ENCODE measurements at places on chromosomes 13 and 19.

DNA sequence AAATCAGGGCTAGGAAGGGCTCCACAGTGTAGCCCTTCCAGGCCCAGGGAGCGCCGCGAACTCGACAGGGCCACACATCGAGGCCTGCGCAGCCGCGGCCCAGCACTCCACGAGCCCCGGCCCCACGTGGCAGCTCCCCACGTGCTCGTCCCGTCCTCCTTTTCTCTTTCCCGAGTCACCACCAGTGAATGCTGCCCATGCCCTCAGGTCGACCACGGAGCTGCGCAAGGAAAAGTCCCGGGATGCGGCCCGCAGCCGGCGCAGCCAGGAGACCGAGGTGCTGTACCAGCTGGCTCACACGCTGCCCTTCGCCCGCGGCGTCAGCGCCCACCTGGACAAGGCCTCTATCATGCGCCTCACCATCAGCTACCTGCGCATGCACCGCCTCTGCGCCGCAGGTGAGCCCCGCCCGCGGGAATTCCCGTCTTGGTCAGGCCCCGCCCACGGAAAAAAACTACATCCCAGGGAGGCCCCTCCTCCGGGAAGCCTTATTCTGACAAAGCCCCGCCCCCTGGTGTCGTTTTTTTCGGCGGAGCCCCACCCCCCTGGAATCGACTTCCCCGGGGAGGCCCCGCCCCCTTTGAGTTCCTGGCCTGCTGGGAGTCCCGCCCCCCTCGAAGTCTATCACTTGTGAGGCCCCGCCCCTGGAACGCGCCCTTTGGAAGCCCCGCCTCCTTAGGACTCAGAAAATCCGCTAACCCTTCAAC lies 7.0 kb downstream of the HIF3A start:
- peak; percentile 77 for DNase-seq

DNA sequence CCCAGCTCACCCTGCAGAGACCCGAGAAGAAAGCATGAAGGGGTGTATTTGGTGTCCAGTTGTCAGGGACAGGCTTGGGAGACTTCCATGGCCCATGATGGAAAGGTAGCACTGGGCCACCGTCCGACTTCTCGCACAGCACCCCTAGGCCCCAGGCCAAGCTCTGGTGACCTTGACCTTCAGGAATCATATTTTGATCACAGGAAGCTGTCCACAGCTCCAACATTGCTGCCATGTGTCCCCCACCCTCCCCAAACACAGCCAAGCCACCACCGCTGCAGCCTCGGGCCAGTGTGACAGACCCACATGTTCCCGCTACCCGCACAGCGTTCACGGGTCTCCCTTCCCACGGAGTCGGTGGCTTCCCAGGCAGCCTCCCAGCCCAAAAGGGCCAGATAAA lies 842 bp upstream of the PTGIR start:
- DNase-seq, result no peak

- DNase-seq, result no peak
Observed at GRCh38 chr13:77184455-77184854, 142.4 kb downstream of the MYCBP2 start.

DNA sequence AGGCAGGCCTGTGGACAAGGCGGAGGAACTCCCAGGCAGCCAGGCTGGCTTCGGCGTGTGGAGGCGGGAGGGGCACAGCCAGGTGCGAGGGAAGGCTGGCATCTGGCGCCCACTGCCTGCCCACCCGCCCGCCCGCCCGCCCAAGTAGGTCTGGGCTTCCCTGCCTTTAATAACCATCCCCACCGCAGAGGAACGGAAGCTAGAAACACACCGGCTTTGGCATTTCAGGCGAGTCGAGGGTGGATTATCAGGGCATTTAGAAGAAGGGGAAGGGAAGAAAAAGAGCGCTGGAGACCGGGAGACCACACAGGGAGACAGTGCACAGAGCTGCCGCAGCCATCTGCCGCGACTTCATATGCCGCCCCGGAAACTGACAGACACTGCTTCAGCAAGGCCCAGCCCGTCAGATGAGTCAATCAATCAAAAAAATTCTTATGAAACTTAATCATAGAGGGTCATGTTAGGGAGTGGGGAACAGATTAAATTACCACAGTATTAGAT lies 199.7 kb downstream of the TSHZ3 start:
- no peak for DNase-seq

GRCh38 chr19:41479757-41480191 lies 36.8 kb downstream of the ERICH4 start:
- peak; percentile 6 for DNase-seq

DNA sequence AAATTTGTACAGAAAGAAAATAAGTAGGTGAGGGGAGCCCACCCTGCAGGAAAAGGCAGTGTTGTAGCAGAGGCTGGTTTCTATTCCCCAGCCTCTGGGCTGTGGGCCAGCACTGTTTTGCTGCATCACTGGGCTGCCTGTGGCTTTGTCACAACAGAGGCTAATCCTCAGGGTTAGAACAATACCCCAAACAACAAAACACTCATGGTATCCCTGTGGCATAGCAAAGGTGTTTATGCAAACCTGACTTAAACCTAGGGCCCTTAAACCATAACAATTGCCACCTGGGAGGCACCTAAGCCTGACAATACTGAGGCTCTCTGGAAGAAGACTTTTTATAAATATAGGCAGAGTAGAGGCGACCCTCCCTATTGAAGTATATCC lies 314.7 kb downstream of the OLFM4 start:
- no peak for DNase-seq

- DNase-seq, result no peak
Observed at GRCh38 chr19:35559281-35559659, 4.2 kb downstream of the ATP4A start.

DNA sequence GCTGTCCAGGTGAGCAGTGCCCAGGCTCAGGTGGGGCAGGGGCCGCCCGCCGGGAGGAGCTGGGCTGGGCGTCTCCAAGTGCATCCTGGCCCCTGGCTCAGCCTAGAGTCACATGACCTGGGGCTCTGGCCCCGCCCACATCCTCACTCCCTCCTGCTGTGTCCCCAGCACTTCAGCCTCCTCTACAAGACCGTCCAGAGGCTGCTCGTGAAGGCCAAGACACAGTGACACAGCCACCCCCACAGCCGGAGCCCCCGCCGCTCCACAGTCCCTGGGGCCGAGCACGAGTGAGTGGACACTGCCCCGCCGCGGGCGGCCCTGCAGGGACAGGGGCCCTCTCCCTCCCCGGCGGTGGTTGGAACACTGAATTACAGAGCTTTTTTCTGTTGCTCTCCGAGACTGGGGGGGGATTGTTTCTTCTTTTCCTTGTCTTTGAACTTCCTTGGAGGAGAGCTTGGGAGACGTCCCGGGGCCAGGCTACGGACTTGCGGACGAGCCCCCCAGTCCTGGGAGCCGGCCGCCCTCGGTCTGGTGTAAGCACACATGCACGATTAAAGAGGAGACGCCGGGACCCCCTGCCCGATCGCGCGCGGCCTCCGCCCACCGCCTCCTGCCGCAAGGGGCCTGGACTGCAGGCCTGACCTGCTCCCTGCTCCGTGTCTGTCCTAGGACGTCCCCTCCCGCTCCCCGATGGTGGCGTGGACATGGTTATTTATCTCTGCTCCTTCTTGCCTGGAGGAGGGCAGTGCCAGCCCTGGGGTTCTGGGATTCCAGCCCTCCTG lies 16.8 kb upstream of the CELF5 start:
- no peak for DNase-seq

GRCh38 chr19:33157906-33158305 lies 26.0 kb downstream of the WDR88 start:
- DNase-seq, result no peak

- DNase-seq, result no peak
Observed at GRCh38 chr13:102567857-102568256, 28.9 kb upstream of the TPP2 start.

- no peak for DNase-seq
Observed at GRCh38 chr13:106178816-106179215, 356.6 kb downstream of the EFNB2 start.

DNA sequence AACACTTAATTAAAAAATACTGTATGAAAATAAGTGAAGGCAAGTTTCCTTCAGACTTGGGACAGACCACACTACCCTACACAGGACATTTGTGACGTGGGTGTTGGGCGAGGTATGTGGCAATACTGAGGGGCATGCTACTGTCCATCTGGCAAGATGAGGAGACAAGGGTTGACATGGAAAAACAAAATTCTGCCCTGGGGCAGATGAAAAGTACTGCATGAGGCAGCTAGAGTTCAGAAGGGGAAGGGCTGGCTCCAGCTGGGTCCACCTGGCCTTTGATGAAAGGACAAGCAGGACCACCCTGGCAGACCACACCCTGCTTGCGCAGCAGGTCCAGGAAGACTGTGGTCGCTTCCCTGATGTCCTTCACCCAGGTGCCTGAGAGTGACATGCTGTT lies 43.2 kb downstream of the LATS2 start:
- no peak for DNase-seq

DNA sequence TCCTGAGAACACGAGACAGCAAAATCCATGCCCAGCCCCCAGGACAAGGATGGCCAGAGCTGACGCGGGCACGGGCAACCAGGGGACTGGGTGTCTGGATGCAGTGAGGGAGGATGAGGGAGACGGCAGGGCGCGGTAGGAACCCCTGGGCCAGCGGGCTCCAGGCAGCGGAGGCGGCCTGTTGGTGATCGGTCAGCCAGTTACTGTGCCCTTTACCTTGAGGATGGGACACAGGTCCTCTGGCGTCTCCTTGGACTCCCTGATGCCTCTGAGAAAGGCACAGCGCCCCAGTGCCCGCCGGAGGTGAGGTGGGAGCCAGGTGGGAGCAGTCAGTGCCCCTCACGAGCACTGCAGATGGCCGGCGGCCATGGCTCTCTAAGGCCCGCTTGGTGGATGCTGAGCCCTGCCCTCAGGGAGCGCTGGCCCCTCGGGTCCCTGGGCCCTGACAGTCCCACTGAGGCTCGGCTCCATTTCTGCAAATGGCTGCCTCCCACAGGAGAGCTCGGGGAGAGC lies 31.2 kb downstream of the C13orf46 start:
- DNase-seq, result no peak

Measured in LoVo (cell line).